ENCODE measurements at places on chromosomes 7 and 10. TPM values are rescaled to one million over a fixed set of nuclear protein-coding genes. Genes with fewer than 3 reads are reported as not detected.

The FAM200A gene
- total RNA-seq: 6.4 TPM

The GSTO1 gene
- total RNA-seq: 189 TPM

The ZNF92 gene
- 2.7 TPM for total RNA-seq

The CDHR1 gene
- 0.41 TPM for total RNA-seq

The NEURL1 gene
- total RNA-seq: 0.14 TPM

The WEE2 gene
- not detected for total RNA-seq

The ZP3 gene
- not detected for total RNA-seq

The DPYSL4 gene
- total RNA-seq: 42.8 TPM

The ETV1 gene
- total RNA-seq: 59.7 TPM

The CALHM1 gene
- total RNA-seq: not detected

The COL13A1 gene
- total RNA-seq: 2.5 TPM

The TEX47 gene
- not detected for total RNA-seq

The IKZF1 gene
- 2.1 TPM for total RNA-seq

GRCh38 chr7:20647908-20648776, 32.7 kb downstream of the ABCB5 start:
- no peak overlapping the region for H3K27ac ChIP-seq
- DNase-seq: no peak
- H3K27me3 ChIP-seq: peaks cover 42% of the 10 kb centered on the region
- H3K4me1 ChIP-seq: no peaks in the 10 kb centered on the region
- no peaks in the 10 kb centered on the region for H3K36me3 ChIP-seq

GRCh38 chr10:3886191-3886590, 101.2 kb upstream of the KLF6 start:
- DNase-seq: peak; percentile 70
- H3K4me1 ChIP-seq: peaks cover 27% of the 10 kb centered on the region
- no peaks in the 10 kb centered on the region for H3K36me3 ChIP-seq
- H3K4me3 ChIP-seq: peak overlapping the region; percentile 32

DNA sequence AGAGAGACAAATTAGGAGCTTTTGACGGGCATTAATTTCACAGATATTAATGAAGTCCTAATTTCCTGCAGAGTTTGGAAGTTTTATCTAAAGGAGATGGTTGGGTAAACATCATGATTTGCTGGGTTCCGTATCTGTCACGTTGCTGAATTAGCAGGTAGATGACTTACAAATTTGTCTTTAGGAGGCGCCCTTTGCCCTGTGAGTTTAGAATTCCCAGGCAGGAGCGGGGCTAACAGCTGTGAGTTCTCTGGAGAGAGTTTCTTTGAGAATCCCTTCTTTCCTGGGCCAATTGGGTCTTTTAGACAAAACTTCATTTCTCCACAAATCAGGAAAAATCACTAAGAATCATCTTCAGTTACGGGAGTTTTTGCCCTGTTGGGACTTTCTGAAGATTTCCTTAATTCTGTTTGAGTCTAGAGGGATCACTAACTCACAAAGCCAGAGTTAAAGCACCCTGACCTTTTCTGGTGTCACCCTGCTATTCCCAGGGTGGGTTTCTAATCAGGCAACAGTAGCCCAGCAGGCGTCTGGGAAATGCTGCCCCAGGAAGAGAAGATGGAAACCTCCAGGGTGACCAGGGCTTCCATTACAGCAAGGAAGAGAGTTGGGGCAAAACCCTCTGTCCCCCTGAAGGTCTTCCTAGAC, 63.7 kb downstream of the PRKCQ start:
- H3K27me3 ChIP-seq: peaks cover 69% of the 10 kb centered on the region
- no peak for DNase-seq
- no peaks in the 10 kb centered on the region for H3K36me3 ChIP-seq
- H3K27ac ChIP-seq: no peak overlapping the region

DNA sequence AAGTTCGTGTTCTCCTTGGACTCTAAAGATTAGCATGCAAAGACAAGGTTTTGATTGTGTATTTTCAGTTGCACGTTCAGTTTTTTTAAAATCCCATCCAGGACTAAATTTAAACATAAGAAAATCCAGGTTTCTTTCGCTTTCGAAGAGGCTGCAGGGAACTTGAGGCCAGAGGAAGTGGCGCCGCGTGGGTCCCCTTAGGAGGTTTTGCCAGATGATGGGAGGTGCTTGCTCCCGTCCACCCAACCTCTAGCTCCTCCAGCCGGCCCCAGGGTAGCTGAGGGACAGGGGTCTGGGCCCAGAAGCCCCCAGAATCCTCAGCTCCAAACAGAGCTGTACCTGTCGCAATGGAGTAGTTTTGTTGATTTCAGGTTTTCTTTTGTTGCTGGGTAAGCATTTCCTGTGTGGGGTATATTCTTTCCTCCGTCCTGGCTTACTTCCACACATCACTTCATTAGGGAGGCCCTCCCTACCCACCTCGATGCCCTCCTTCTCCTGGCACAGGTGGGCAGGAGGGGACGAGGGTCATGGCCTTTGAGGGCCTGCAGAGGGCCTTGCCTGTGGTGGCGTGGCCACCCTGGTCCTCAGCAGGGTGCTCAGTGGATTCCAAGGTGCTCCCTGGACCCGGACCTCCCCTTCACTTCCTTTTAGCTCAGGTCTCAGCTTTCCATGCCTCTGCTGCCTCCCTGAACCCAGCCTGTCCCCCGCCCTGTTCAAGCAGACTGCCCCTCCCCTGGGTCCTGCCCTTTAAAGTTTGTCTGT, 32.6 kb downstream of the LHPP start:
- no peak overlapping the region for H3K27ac ChIP-seq
- no peaks in the 10 kb centered on the region for H3K27me3 ChIP-seq
- H3K4me1 ChIP-seq: no peaks in the 10 kb centered on the region
- no peaks in the 10 kb centered on the region for H3K36me3 ChIP-seq
- no peak overlapping the region for H3K4me3 ChIP-seq

DNA sequence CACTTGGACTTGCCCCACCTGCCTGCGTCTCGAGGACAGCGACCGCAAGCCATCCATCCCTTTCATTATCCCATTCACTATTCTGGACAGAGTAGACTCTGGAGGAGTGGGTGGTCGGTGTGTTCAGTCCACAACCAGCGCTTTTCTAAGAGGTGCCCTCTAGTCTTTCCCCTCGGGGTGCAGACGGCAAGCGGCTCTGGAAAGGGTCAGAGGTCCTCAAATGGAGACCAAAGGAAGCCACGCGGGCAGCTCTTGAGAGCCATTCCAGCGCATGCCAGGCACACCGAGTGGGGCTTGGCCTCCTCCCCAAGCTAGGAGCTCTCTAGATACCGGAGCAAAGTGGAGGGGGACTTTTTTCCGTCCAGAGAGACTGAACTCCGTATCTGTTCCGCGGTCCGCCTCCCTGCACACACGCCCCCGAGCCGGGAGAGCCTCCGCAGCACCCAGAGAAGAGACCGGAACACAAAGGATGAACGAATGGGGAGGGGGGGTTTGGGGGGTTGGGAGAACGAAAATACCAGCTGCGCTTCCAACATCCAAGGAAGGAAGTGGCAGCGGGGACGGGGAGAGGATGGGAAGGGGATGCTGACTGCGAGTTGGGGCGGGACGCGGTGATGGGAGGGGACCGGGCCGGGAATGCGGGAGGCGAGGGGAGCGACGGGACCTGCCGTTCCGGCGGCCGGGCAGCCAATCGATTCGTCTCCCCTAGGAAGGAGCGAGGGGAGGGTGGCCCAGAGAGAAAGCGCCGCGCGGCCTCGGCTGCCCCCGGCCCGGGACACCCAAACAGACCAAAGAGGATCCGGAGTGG, 515 bp downstream of the GSDME start:
- peak; percentile 68 for DNase-seq
- H3K27ac ChIP-seq: peak overlapping the region; percentile 86
- no peaks in the 10 kb centered on the region for H3K36me3 ChIP-seq
- peak overlapping the region; percentile 83 for H3K4me3 ChIP-seq
- H3K27me3 ChIP-seq: no peaks in the 10 kb centered on the region

DNA sequence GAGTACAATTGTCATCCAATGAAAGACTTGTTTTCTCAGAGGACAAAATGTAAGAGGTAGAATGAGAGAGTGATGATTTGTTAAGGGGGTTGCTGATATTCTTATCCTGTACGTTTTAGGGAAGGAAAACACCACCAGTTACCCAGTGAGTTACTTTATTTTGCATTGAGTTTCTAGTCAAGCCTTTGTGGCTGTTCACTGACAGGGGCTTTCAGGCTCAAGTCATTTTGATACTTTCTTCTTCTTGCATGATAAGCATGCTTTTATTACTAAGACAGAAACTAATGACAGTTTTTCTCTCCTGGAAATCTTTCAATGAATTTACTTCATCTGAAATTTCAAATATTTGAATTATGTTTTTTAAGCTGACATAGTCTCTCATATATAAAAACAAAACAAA, 710.2 kb upstream of the POM121L12 start:
- H3K36me3 ChIP-seq: no peaks in the 10 kb centered on the region
- H3K4me3 ChIP-seq: no peak overlapping the region
- no peak overlapping the region for H3K27ac ChIP-seq
- H3K27me3 ChIP-seq: no peaks in the 10 kb centered on the region
- no peaks in the 10 kb centered on the region for H3K4me1 ChIP-seq

DNA sequence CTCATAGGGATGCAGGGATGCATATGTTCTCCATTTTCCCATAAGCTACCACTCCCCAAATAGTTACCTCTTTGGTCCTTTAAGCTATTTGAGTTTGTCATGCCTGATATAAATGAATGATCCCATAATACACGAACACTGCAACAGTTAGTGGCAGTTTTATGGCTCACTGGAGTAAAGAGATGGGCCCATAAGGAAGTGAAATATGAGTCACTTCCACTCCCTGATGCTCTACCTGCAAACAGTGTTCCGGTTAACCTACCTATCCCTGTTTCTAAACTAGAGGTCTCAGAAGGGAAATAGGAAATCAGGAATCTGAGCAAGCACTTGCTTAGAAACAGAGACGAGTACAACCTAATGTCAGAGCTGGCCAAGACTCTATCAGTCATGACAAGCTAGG, 71.7 kb downstream of the CALD1 start:
- H3K4me1 ChIP-seq: peaks cover 71% of the 10 kb centered on the region
- no peak for DNase-seq
- H3K27me3 ChIP-seq: no peaks in the 10 kb centered on the region
- peak overlapping the region; percentile 45 for H3K27ac ChIP-seq

DNA sequence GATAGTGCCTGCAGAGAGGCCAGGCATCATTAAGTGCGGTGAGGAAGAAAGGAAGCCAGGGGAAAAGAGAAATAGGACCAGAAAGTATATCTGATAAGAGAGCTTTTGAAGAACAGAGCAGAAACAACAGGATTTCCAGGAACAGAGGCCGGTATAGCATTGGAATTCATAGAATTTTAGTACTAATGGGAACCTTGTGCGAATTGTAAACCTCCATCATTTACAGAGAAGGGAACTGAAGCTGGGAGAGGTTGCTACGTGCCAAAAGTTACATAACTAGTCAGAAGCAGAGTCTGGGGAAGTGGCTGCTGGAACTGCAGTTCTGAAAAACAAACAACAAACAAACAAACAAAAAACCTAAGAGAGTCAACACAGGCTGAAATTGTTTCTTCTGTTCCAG, 5.4 kb upstream of the ZMYND11 start:
- DNase-seq: no peak
- H3K4me1 ChIP-seq: peaks cover 34% of the 10 kb centered on the region
- no peak overlapping the region for H3K27ac ChIP-seq
- no peaks in the 10 kb centered on the region for H3K36me3 ChIP-seq
- no peak overlapping the region for H3K4me3 ChIP-seq

GRCh38 chr10:1595726-1596125, 141.6 kb downstream of the ADARB2 start:
- DNase-seq: no peak
- H3K4me1 ChIP-seq: no peaks in the 10 kb centered on the region
- H3K4me3 ChIP-seq: no peak overlapping the region
- peaks cover 41% of the 10 kb centered on the region for H3K27me3 ChIP-seq
- no peaks in the 10 kb centered on the region for H3K36me3 ChIP-seq
- H3K27ac ChIP-seq: no peak overlapping the region

GRCh38 chr10:109126016-109126415, 797.3 kb downstream of the XPNPEP1 start:
- no peaks in the 10 kb centered on the region for H3K36me3 ChIP-seq
- DNase-seq: no peak
- no peak overlapping the region for H3K27ac ChIP-seq
- H3K27me3 ChIP-seq: no peaks in the 10 kb centered on the region
- H3K4me3 ChIP-seq: no peak overlapping the region

- no peaks in the 10 kb centered on the region for H3K27me3 ChIP-seq
- H3K36me3 ChIP-seq: no peaks in the 10 kb centered on the region
- DNase-seq: no peak
- H3K27ac ChIP-seq: no peak overlapping the region
Measured at GRCh38 chr10:97531401-97531986, 32.8 kb downstream of the UBTD1 start.

- no peak for DNase-seq
- no peaks in the 10 kb centered on the region for H3K4me1 ChIP-seq
- no peaks in the 10 kb centered on the region for H3K36me3 ChIP-seq
Measured at GRCh38 chr10:115604627-115605026, 511.5 kb downstream of the ATRNL1 start.

DNA sequence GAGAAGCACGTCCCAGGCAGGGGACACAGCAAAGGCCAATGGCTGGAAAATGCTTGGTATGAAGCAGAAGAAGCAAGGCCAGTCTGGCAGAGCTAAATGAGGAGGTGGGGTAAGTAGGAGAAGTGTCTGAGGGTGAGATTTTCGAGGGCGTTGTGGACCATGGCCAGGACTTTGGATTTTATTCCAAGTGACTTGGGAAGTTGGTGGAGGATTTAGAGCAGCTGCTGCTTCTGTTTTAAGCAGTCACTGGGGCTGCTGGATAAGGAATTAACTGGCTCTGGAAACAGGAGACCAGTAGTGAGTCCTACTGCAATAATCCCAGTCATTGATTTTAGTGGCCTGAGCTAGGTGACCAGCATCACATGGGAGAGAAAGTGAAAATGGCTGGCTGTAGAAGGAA, 67.6 kb upstream of the GSDME start:
- H3K4me1 ChIP-seq: peaks cover 58% of the 10 kb centered on the region
- H3K4me3 ChIP-seq: no peak overlapping the region
- H3K27ac ChIP-seq: peak overlapping the region; percentile 41
- DNase-seq: no peak

GRCh38 chr7:24587853-24588252, 14.6 kb downstream of the PALS2 start:
- DNase-seq: no peak
- no peaks in the 10 kb centered on the region for H3K36me3 ChIP-seq
- no peak overlapping the region for H3K27ac ChIP-seq
- H3K27me3 ChIP-seq: no peaks in the 10 kb centered on the region
- H3K4me1 ChIP-seq: no peaks in the 10 kb centered on the region
- no peak overlapping the region for H3K4me3 ChIP-seq

DNA sequence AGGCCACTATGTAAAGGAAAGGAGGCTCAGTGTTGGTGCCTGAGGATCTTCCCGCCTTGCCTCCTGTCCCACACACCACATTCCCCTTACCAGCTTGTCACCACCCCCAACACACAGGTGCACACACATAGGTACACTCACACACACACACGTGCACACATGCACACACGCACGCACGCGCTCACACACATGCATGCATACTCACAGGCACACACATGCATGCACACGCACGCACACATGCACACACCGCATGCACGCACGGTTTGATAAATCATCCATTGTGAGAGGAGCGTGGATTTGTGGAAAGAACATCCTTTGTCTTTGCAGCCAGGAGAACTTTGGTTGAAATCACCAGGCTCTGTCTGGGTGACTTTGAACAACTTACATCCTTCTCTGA, 359.8 kb downstream of the FRMD4A start:
- no peaks in the 10 kb centered on the region for H3K36me3 ChIP-seq
- peaks cover 38% of the 10 kb centered on the region for H3K4me1 ChIP-seq
- H3K27me3 ChIP-seq: peaks cover under 1% of the 10 kb centered on the region
